ENCODE measurements at places on chromosomes 12 and 14.

- DNase-seq, result no peak
Observed at GRCh38 chr14:93064411-93065271, 51.1 kb downstream of the ITPK1 start.

- no peak for DNase-seq
Observed at GRCh38 chr14:68094752-68095151, 275.2 kb downstream of the RAD51B start.

DNA sequence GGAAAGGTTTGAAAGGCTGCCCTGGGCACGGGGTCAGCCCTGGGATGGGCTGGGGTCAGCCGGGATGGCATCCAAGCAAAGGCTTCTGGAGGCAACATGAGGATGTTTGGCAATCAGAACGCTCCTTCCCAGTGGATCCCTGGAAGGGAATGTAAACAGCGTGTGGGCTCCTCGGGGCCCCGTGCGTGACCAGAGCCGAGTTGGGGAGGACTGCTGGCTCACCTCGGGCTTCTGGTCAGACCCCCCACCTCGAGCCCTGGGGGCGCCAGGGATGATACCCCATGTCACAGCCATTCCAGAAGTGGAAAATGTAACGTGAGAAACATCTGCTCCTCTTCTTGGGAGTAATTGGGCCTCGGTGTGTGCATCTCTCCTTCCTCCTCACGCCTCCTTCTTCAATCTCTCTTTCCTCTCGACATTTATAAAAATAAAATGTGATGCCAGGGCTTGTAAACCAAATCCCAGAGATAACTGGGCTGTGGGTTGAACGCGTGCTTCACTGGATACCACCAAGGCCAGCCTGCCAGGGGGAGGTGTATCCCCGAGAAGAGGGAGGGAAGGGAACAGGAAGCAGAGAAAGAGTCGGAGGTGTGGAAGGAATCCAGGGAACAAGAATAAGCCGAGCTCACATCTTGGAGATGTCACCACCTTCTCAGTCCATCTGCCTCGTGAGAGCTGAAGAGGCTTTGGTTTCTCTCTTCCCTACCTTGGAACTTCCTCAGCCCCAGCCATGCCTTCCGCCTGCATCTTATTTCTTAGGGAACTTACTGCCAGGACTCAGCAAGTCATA, 144.8 kb downstream of the NUAK1 start:
- no peak for DNase-seq

DNA sequence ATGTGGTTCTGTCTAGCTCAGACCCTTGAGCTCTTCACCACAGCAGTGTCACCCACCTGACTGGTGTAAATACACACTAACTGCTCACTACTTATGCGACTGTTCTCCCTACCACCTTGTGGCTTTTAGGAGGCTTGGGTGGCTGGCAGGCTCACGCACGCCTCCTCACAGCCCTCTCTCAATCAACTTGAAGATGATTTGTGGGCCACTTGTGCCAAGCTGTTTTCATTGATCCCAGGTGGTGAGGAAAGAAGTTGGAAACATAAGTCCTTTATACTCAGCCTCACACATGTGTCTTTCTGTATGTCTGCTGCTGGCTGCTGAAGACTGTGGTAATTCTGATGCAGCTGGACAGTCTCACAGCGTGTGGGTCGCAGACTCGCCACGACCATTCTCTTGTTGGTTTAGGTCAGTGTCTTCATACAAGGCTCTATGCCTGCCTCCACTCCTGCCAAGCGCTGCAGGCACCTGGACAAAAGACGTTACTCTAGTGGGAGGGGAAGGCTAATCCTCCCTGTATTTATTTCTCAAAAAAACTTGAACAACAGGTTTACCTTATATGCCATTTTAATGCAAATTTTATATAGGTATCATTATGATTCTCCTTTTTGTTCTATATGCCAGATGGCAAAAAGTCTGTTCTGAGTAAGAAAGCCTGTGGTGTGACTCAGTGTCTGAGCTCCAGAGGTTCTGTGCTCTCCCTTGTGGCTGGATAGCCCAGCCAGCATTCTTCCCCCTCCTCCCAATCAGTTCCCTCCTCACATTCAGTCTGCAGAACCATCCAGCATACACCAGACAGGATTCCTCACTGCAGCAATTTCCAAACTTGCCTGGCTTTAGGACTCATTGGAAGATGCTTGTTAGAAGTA, 115.6 kb downstream of the DIP2B start:
- peak; percentile 93 for DNase-seq

All from NCI-H1417 (cell line).